ENCODE measurements at places on chromosomes 1 and 21.
A peak's percentile ranks its signal among the peaks of the same experiment; 100 is the strongest.

GRCh38 chr1:69272684-69273083 lies 295.0 kb upstream of the LRRC7 start:
- no peak for DNase-seq

DNA sequence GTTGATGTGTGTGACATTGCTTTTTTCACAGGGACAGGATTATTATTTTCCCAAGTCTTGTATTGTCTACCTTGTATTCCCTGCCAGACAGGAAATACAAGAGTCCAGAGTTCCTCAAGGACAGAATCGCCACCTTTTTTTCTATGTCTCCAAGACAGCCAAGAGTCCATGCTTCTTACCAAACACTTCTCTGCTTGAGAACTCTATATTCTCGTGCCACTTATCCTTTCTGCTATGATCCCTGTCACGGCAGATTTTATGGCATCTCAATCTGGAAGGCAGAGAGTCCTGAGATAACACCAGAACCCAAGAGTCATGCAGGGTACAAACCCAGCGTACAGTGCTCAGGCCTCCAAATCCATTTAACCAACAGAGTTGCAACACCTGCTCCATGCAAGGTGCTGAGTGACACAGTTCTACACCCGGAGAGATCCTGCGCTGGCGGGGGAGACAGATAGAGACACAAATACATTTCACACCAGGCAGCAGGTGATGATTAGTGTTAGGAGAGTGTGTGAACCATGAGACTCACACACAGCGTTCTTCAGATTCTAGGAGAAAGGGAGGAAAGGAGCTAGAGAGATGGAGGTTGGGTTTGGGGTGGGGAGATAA lies 107.6 kb downstream of the NAV1 start:
- no peak for DNase-seq

- DNase-seq = no peak
Observed at GRCh38 chr1:65881067-65881594, 88.4 kb downstream of the PDE4B start.

GRCh38 chr21:39387461-39388037 lies 38.7 kb upstream of the HMGN1 start:
- DNase-seq = peak; percentile 68

All from AG09319 (cell line).